Cortex of kidney (tissue), 1 donor: ENCODE measurements at places on chromosomes 7 and 10.

DNA sequence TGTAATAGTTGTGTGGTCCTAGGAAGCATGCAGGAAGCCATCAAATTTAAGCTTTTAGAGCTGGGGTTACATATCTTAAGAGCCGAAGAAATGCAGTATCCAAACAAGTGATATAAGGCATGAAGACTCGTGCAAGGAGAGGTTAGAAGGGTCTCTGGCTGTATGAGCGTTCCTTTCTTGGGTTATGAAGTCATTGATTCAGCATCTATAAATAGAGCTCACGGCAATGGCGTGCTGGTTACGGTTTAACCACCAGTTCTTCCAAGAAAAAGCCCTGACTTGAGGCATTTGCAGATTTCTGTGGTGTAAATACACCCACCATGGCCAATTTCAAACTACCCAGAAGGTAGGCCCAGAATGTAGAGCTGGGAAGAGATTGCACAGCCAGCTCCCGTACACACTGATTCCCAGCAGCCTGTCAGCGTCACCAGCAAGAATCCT is 72.0 kb upstream of the KAT6B start:
- no peak for DNase-seq

DNA sequence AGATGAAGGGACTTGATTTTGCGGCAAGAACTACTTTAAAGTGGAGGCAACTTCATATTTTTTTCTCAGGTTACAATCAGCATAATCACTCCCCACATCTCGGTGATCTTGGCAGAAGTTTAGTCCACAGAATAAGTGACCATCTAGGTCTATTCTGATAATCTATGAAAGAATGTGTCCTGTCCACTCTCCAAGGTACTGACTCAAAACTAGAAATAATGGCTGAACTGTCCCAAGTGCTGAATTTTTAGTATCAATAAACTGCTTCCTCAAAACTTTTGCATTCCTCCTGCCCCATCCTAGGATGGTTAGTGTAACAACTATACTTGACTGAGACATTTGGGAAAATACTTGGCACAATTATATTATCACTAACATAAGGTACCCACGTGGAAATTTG is 10.9 kb upstream of the CHRM2 start:
- no peak for DNase-seq

- no peak for DNase-seq
Observed at GRCh38 chr10:117000580-117000979, 4.4 kb downstream of the SHTN1 start.

GRCh38 chr7:12993025-12993424 is 305.6 kb downstream of the ARL4A start:
- no peak for DNase-seq

DNA sequence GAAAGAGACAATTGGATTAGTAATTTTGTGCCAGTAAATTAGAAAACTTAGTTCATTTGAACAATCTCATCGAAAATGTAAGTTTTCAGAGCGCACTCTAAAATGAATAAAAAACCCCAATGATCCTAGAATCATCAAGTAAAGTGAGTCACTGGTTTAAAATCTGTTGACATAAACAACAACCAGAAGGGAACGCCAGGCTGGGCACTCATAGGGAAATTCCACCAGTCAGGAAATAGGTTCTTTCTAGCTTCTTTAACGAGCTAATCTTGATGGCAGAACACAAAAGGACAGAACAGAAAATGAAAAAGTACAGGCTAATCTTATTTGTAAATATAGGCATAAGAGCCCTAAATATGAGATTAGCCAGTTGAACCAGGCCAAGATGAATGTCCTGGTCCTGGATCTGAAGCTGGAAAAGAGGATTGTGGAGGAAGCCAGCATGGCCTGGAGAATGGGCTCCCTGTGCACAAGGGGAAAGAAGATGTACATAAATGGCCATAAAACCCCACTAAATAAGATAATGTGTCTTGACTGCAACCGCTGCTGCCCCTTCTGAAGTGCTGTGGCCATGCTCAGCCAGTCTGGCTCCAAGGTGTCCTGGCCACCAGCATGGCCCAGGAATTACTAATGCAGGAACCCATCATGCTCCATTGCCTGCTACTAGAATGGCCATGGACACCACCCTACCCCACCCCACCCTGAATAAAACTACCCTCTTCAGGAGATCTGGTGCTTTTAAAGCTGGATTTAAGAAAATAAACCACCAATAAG is 114.0 kb downstream of the WDFY4 start:
- DNase-seq: no peak

GRCh38 chr10:117631276-117632145 is 89.0 kb downstream of the EMX2 start:
- DNase-seq: no peak

DNA sequence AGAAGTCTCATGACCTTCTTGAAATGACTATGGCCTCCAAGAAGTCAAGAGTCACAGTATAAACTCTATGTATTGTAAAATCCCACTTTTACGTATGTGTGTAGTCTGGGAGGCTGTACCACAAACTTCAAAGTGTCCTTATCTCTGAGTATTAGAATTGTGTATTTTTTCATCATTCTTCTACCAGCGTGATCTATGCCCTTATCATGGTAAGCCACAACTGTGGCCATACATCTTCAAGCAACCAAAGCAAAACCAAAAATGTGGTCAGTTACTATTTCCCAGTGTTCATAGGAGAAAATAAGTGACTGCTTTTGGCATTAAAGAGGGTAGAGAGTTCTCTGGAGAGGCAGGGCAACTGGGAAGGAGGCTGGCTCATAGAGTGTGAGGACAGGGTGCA is 42.8 kb downstream of the SPOCK2 start:
- DNase-seq: no peak

GRCh38 chr10:110404825-110405224 is 92.9 kb upstream of the DUSP5 start:
- no peak for DNase-seq

GRCh38 chr10:130483691-130484467 is 347.7 kb downstream of the GLRX3 start:
- DNase-seq: no peak

- no peak for DNase-seq
Observed at GRCh38 chr10:132532179-132532578, 5.4 kb upstream of the INPP5A start.

GRCh38 chr7:42690794-42691639 is 220.9 kb downstream of the C7orf25 start:
- no peak for DNase-seq

DNA sequence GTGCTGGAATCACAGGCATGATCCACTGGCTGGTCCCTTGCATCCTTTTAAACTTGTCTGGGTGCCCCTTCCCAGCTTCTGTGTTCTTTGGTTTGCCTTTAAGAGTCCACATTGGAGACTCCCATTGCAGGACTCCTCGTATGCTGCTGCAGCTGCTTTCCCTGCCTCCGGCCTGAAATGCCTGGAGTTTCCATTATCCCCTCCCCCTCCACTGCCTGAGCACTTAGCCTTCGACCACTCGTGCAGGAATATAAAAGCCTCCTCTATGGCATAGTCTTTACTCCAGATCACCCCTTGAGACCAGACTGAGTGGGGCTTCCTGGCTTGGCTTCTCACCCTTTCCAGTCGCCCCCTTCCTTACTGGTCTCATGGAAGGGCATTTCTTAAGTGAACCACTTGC is 80.2 kb downstream of the RHOBTB1 start:
- no peak for DNase-seq

GRCh38 chr7:133331861-133332260 is 79.0 kb downstream of the EXOC4 start:
- DNase-seq: no peak

DNA sequence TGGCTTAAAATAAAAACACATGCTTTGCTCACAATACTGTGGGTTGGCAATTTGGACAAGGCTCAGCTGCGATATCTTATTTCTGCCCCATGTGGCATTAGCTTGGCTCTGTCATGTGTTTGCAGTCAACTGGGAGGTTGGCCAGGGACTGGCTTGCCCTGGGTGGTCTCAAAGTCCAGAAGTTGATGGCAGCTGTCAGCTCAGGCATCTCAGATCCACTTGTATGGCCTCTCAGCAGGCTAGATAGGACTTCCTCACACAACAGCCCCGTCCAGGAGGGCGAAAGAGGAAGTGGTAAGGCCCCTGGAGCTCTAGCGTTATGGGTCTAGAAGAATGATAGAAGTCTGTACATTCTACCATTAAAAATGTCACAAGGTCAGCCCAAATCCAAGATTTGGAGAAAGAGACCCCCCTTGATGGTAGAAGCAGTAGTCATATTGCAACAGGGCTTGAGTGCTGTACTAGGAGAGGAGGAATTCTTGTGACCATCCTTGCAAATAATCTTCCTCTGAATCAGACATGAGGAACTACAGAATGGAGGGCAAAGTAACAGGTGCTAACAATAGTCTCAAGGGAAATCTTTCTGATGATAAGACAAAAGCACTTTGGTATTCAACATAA is 166.2 kb downstream of the FAM107B start:
- DNase-seq: no peak

- no peak for DNase-seq
Observed at GRCh38 chr10:104582602-104582951, 58.5 kb upstream of the SORCS3 start.

GRCh38 chr7:81500631-81501030 is 269.2 kb downstream of the HGF start:
- DNase-seq: no peak

GRCh38 chr10:33461295-33461640 is 126.8 kb upstream of the NRP1 start:
- DNase-seq: no peak

DNA sequence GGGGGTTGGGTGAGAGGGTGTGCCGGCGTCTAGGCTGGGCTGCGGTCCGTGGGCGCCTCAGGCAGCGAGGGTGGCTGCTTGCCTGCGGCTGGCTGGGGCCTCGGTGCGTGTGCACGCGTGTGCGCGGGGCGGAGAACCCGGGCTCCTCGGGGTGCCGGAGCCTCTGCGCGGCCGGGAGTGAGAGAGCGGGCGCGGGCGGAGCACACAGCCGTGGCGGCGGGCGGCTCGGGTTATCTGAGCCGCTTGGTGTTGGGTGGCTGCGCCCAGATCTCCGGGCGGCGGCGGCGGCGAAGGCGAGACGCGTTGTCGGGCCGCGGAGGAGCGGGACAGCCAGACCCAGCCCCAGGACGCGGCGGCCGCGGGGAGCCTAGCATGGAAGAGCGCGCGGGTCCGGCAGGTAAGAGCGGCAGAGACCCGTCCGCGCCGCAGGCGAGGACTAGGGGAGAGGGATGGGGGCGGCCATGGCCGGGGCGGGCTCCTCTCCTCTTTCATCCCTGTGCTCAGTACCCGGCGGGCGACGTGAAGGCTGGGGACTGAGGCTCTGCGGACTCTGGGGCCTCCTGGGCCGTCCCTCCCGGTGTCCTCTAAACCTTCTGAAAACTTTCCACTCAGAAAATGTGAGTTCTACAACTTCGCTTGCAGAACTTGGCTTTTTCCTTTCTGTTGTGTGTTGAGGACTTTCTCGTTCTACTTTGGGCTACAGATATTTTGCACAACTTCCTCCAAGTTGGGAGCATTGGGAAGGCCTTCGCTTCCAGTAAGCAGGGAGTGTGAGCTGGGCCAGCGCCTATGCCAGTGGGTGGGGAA is 9.8 kb upstream of the PAX2 start:
- DNase-seq: no peak

DNA sequence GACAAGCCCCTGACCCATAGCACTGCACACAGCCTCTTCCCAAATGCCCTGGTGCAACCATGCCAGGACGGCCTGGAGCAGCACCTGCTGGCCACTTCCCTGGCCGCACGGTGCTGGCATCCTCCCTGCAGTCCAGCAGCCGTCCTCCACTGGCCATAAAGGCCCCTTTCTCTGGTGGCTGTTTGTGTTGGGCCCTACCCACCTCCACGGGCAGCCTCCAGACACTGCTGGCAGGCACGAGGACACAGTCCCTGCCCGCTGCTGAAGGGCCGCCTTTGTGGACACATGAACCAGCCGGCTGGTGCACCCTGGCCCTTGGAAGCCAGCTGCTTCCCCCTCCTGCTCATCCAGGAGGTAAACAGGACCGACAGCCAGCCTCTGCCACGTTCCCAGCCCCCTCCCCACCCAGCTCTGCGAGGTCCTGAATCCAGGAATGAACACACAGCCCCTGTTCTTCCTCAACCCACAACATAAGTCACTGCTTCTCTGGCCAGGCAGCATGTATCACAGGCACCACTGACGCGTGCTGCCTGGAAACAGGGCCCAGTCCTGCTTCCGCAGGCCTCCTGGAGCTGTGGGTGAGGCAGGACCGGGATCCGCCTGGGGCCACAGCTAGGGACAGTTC is 43.8 kb downstream of the SPOCK2 start:
- no peak for DNase-seq

- no peak for DNase-seq
Observed at GRCh38 chr7:114973147-114973546, 51.3 kb downstream of the MDFIC start.

DNA sequence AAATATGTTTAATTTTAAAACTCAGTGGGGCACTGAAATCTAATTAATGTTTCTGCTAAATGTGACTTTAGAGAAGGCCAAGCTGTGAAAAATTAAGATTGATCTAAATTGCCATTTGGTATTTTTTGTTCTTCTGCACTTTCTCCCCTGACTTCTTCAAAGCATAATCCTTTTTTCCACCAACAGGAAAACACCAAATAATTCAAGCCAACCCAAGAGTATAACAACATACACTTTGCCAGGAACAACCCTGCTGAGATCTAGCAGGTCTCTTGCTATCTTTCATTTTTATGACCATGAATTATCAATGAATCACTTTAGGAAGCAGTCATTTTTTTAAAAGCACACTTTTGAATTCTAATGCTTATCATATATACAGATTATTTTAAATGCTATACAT is 100.1 kb downstream of the USP6NL start:
- DNase-seq: no peak

DNA sequence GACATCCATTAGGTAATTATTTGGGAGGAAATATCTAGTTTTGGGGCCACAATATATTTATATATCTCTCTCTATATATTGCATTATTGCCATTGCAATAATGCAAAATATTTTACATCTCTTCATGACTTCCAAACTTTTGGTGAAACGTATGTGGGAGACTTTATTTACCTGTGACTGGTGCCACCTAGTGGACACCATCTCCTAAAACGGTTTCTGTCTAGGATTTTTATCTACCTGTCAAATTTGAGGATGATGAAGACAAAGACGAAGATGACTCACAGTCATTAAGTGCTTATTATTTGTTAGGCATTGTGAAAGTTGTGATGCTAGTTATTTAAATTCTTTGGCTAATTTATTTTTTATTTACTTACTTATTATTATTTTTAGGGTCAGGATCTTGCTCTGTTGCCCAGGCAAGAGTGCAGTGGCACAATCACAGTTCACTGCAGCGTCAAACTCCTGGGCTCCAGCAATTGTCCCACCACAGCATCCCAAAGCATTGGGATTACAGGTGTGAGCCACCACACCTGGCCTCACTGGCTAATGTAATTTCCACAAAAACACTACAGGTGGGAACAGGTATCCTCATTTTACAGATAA is 18.7 kb upstream of the CBLL1 start:
- DNase-seq: no peak

DNA sequence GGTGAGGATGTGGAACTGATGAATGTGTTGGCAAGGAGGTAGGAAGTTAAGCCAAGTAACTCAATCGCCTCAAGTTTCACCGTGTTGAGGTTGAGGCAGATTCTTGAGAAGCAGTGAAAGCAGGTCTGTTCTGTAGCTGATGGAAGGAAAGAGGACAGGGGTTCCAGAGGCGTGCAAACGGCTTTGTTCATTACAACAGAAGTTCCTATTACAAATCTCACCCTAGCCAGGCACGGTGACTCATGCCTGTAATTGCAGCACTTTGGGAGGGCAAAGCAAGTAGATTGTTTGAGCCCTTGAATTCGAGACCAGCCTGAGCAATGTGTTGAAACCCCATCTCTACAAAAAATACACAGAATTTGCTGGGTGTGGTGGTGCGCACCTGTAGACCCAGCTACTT is 36.9 kb upstream of the PTF1A start:
- no peak for DNase-seq
